Glomerular endothelial cell (primary cell): ENCODE measurements at places on chromosomes 3 and 15. TPM values are rescaled to one million over a fixed set of nuclear protein-coding genes. Genes with fewer than 3 reads are reported as not detected.

Gene VPS39
- total RNA-seq: 53.6 and 57.1 TPM in 2 replicates

Gene GOLGA6L10
- 0.73 and 1.3 TPM in 2 replicates for total RNA-seq

Gene CCDC13
- total RNA-seq: 0.47 and 1.5 TPM in 2 replicates

Gene TBC1D23
- total RNA-seq: 18.5 and 24.4 TPM in 2 replicates

Gene PLSCR2
- not detected in 2 replicates for total RNA-seq

Gene CCDC9B
- total RNA-seq: 11.8 and 20.0 TPM in 2 replicates

Gene NANOGP8
- not detected in 2 replicates for total RNA-seq

Gene EEF1AKMT4
- 3.1 and 5.8 TPM in 2 replicates for total RNA-seq

Gene CDHR4
- total RNA-seq: not detected in 2 replicates

Gene PAK6
- not detected in 2 replicates for total RNA-seq

Gene TEX55
- not detected in 2 replicates for total RNA-seq

Gene SLC7A14
- total RNA-seq: 0.70 and 3.4 TPM in 2 replicates

Gene RYR3
- total RNA-seq: 0.44 TPM in 1 of 2 replicates, not detected in the other

Gene KLHL6
- total RNA-seq: 9.5 and 13.0 TPM in 2 replicates

Gene GOLGA8Q
- total RNA-seq: not detected in 2 replicates

Gene PRRT3
- 2.5 and 3.6 TPM in 2 replicates for total RNA-seq

Gene BCL2A1
- total RNA-seq: not detected in 2 replicates

Gene GPR62
- total RNA-seq: 0.06 TPM in 1 of 2 replicates, not detected in the other

Gene ATP6V1A
- 59.2 and 67.3 TPM in 2 replicates for total RNA-seq

Gene RHOA
- 584 and 601 TPM in 2 replicates for total RNA-seq

Gene SCN11A
- total RNA-seq: 0.15 and 0.23 TPM in 2 replicates

Gene P2RY1
- 0.87 and 1.3 TPM in 2 replicates for total RNA-seq

Gene STRA6
- 0.48 and 1.6 TPM in 2 replicates for total RNA-seq

Gene SOX2
- total RNA-seq: not detected in 2 replicates

Gene SV2B
- 9.9 and 28.6 TPM in 2 replicates for total RNA-seq

Gene AMT
- total RNA-seq: 1.9 and 2.5 TPM in 2 replicates

Gene SLC15A2
- total RNA-seq: 0.05 and 0.29 TPM in 2 replicates
